ENCODE measurements at places on chromosomes 1 and 21.

DNA sequence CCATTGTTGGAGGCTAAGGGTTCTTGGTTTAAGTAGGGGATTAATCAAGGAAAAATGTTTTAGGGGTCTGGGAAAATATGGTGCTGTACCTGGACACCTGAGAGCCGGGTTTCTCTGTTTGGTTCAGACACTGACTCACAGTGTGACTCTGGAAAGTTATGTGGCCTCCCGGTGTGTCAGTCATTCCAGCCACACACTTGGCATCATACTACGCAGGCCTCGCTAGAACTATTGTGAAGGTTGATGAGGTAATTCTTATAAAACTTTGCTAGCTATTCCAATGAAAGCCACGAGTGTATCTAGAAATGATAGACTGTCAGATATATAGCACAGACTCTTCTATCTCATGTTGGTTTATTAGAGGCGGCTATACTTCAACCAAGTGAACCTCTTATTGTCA, 4.8 kb upstream of the CAMSAP2 start:
- no peak for DNase-seq

DNA sequence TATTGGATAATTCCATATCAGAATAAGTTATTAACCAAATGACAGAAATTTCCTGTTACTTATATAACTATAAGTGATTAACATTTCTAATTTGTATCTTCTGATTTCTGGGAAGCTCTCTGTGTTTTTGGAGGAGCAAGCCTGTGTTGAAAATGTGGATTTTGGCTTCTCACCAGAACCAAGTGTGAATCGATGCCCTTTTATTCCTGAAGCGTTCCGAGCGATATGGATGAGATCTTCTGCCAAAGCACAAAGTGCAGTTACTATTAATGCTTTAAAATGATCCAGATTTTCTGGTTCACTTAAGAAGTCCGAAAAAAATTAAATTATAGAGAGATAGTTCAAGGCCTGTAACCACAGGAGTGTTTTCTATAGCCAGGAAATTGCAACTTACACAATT, 22.8 kb downstream of the ALG14 start:
- no peak for DNase-seq

DNA sequence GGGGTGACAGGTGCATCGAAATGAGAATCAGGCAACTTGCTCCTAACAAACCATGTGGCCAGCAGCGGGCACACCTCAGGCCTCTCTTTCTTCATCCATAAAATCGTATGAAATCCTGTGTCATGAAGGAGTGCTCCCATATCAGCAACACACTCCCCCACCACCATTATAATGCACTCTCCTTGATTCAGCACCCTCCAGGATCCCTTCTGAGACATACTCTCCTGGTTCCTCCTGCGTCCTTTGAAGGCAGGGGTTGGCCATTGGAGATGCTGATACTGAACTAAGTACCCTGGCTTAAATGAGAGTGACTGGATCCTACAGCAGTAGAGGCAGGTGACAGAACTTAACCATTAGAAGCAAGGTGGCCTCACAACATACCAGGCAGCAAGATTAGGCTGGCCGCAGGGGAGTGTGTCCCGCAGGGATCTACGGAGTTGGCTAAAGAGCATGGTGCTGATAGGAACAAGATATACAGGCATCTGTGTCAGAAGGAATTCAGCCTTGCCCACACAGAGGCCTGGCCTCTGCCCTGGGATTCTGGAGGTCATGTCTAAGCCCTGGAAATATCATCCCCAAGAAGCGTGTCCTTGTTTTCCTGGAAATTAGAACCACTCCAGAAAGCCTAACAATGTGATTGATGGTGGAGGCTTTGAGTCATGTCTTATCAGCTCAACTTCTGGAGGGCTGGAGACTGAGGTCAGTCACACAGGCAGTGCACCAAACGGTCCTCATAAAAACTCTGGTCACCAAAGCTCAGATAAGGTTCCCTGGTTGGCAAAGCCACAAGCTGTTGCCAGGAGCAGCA, 16.8 kb downstream of the S100A7A start:
- DNase-seq = no peak

GRCh38 chr1:97875996-97876395, 44.8 kb downstream of the DPYD start:
- DNase-seq = no peak

- peak; percentile 65 for DNase-seq
Observed at GRCh38 chr1:27388337-27389005, 4.0 kb upstream of the GPR3 start.

DNA sequence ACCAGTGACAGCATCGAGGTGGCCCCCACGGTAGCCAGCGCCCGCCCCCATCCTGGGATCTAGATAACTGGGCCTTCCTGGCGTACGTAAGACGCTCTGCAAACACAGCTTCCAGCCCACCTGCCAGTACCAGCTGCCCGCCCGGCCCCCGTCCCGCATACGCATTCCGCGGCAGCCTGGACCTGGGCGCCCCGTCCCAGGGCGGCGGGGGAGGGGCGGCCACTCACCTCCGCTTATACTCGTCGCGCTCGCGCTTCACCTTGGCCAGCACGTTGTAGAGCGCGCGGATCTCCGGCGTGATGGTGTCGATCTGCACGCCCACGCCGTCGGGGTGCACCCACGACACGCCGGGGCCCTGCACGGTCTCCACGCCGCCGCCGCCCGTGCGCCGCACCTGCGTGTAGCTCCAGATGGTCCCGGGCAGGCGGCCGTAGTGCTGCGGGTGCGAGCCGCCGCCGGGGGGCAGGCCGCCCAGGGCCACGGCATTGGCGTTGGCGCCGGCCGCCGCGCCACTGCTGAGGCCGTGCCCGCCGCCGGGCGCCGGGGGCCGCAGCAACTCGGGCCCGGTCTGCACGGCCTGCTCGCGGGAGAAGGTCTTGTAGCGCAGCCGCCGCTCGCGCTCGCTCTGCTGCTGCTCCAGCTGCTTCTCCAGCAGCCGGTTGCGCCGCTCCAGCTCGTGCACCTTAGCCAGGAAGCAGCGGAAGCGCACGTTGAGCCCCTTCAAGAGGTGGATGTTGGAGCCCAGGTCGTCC, 859 bp downstream of the IFFO2 start:
- peak; percentile 43 for DNase-seq

- no peak for DNase-seq
Observed at GRCh38 chr1:109341944-109342930, 35.4 kb upstream of the MYBPHL start.

GRCh38 chr1:77888081-77888780, at the start of gene NEXN:
Gene NEXN (plus strand): TSS chr1:77888624. CDS start chr1:77916107, 27,483 bp downstream.
- DNase-seq = no peak

- DNase-seq = no peak
Observed at GRCh38 chr1:168390271-168390670, 109.6 kb downstream of the TBX19 start.

DNA sequence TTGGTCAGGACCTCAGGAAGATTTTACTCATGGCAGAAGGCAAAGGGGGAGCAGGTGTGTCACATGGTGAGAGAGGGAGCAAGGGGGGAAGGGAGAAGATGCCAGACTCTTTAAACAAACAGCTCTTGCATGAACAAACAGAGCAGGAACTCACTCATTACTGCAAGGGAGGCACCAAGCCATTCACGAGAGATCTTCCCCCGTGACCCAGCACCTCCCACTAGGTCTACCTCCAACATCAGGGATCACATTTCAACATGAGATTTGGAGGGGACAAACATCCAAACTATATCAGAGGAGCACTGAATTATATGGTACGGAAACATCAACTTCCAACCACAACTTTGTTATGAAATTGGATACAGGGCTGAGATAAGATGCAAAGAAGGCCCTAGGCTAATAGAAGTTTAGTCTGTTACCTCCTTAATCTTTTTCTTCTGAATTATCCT, 164.9 kb downstream of the ST6GALNAC3 start:
- DNase-seq = no peak

DNA sequence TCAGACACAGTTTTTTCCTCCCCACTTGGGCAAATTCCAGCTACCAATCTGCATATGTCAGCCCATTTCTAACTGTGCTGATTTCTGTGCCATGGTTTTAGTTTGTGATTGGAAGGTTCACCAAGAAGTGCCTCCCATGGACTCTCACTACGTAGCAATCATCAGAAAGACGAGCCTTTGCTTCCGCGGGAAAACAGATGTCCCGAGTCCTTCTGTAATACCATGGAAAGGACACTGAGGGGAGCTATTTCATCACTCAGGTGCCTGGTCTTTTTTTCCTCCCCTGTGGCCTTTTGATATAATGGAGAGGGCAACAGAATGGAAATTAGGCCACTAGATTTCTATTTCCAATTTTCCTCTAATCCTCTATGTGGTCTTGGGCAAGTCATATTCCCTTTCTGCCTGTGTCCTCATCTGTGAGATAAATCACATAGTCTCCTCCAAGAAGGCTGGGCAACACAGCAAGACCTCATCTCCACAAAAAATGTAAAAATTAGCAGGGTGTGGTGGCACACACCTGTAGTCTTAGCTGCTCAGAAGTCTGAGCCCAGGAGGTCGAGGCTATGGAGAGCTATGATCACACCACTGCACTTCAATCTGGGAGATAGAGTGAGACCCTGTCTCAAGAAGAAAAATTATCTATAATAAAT, 24.8 kb downstream of the LEMD1 start:
- DNase-seq = no peak

DNA sequence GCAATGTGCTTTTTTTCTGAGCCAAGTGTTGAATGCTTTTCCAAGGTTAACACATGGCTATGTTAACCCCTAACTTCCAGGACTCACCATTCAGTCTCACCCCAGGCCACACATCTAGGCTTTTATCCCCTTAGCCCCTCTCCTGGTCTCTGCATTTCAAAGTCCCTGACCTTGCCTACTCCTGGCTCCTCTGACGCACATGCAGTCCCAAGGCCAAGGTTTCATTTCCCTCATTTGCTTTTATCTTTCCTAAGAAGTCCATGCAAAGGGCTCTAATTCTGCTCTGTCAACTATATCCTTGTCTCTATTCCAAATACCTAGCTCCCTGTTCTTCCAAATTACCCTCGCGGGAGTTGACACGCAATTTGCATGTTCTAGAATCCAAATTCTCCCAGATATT, 25.4 kb downstream of the SLC30A10 start:
- DNase-seq = no peak

- no peak for DNase-seq
Observed at GRCh38 chr1:78387201-78387600, 103.6 kb upstream of the PTGFR start.

DNA sequence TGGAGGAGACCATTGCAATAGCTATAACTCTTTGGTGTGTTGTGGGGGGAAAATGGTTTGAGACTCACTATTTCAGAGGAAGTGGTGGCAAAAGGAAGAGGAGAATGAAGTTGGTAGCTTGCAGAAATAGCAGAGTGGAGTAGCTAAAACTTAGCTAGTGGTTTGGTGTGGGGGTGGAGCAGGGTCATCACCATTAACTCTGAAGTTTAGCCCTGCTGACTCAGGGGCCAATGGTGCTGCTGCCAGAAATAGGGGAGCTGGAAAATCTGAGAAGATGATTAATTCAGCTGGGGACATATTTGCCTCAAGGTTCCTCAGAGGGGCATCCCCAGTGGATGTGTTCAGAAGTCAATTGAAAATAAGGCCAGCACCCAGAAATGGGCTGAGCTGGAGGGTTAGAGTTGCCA, 65.4 kb downstream of the RUNX1 start:
- peak; percentile 52 for DNase-seq

- no peak for DNase-seq
Observed at GRCh38 chr1:53130878-53131589, 11.4 kb downstream of the SLC1A7 start.

DNA sequence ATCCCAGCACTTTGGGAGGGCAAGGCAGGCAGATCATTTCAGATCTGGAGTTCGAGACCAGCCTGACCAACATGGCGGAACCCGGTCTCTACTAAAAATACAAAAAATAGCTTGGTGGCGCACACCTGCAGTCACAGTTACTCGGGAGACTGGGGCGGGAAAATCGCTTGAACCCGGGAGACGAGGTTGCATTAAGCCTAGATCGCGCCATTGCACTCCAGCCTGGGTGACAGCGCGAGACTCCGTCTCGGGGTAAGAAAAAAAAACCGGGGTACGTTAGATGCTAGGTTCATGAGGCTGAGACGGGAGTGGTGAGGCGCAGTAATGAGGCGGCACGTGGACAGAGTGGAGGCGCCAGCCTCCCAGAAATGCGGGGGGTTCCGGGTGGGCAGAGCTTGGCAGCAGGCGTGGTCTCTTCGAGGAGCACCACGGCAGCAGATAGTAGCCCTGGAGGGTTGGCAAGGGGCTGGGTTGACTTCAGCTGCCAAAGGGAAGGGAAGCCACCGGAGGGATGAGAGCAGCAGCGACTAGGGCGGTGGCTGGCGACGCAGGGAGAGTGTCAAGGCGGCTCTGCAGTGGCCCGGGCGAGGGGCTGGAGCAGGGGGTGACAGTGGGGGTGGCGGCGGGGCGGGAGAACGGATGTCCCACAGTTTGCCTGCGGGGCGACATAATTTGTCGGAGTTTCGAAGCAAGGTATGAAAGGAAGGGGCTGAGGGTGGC, 832 bp downstream of the MRPL20 start:
- no peak for DNase-seq

DNA sequence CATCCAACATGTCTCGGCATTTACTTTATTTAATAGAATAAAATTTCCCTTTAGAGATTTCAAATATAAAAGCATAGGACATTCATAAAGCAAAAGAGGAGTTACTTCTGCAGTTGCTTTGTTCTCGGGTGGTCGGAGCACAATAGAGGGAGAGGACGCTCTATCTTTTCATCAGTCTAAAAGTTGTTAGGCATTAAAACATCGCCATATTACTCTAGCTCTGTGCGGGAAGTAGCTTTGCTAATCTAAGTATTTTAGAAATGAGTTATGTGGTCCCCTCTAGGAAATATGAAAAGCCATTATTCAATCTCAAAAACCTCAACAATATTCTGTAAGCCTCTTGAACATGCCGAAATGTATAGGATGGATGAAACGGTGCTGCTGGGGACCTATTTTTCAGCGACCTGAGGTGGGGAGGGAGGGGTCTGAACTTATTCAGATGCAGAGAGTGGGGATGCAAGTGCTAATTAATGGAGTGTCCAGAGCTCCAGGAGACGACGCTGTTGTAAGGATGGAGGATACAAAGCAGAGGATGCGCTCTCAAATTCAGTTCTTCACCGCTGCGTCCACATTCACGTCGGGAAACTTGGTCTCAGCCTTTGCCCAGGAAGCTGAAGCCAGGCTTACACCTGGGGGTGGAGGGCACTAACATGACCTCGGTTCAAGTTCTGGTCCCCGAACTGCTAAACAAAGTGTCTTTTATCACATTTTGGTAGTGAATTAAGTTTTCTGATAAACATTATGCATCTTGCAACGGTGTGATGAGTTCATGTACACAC, 6.3 kb downstream of the CDKN2C start:
- DNase-seq = no peak

DNA sequence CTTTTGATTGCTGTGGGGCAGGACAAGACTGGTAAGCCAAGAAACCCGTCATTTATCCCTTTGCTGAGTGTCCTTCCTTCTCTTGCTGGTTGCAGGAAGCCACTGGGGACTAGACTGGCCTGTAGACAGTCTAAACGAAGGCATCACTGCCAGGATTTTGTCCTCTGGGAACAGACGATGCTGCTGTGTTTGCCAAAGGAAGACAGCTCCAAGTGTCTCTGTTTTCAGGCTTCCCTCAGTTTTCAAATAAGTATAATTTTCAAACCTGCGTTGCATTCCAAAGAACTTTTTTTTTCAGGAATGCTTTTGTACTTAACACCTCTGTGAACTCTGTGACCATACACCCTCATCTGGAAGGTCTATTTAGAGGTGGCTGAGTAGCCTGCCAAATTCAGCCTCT, 269.4 kb downstream of the HLX start:
- no peak for DNase-seq

- no peak for DNase-seq
Observed at GRCh38 chr21:25489673-25490072, 117.6 kb downstream of the MRPL39 start.

- DNase-seq = no peak
Observed at GRCh38 chr1:218557731-218558130, 212.6 kb downstream of the TGFB2 start.

- DNase-seq = no peak
Observed at GRCh38 chr1:212415107-212415841, 588 bp upstream of the PACC1 start.

- DNase-seq = no peak
Observed at GRCh38 chr21:46119144-46119636, 21.3 kb downstream of the COL6A2 start.

Data from stimulated activated CD8-positive, alpha-beta memory T cell treated with anti-CD3 and anti-CD28 coated beads, Interleukin-4, amount 100 ng/mL, for 4 hours (primary cell).